ENCODE measurements at places on chromosomes 11 and 22.
A peak's percentile ranks its signal among the peaks of the same experiment; 100 is the strongest.

- peak; percentile 99 for DNase-seq
These were observed 13.5 kb upstream of the B4GALNT4 start for GRCh38 chr11:355581-356458.

- no peak for DNase-seq
These were observed 6.5 kb downstream of the PDE3B start for GRCh38 chr11:14650064-14650463.

- DNase-seq, result no peak
These were observed 15.3 kb downstream of the TUG1 start for GRCh38 chr22:30984317-30984716.

DNA sequence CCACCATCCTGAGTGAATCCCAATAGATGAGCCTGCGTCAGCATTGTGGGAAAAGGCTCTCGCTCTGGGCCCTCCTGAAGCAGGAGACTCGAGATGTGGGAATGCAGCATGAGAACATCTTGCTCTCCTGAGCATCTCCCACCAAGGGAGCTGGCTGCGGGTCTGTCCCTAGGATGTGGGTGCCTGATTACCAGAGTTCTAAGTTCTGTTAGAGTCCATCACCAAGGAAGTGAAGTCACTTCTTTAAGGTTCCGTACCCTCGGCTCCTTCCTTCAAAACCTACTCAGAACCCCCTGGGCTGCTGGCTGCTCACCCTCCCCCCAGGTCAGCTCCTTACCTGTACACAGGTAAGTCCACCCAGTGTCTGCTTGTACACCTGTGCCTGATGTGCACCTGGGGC, 100.5 kb upstream of the IGLL5 start:
- no peak for DNase-seq

DNA sequence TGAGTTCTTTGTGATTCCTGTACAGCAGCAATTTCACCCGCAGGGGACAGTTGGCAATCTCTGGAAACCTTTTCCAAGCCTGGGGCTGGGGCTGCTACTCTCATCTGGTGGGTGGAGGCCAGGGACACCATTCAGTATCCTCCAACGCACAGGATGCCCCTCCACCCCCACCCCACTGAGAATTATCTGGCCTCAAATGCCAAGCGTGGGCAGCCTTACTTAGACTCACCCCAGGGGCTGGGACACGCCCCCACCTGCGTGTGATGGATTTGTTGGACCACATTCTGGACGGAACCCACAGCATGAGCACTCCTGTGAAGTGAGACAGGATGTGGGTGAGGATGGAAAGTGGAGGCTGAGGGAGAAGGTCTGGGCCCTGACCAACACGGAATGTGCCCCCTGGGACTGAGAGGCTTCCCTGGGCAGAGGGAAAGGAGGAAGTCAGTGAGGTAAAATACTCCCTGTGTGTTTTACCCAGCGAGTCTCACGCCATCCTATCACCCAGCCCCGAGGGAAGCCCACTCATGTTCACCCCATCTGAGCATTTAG, 13.7 kb downstream of the RASD2 start:
- no peak for DNase-seq

DNA sequence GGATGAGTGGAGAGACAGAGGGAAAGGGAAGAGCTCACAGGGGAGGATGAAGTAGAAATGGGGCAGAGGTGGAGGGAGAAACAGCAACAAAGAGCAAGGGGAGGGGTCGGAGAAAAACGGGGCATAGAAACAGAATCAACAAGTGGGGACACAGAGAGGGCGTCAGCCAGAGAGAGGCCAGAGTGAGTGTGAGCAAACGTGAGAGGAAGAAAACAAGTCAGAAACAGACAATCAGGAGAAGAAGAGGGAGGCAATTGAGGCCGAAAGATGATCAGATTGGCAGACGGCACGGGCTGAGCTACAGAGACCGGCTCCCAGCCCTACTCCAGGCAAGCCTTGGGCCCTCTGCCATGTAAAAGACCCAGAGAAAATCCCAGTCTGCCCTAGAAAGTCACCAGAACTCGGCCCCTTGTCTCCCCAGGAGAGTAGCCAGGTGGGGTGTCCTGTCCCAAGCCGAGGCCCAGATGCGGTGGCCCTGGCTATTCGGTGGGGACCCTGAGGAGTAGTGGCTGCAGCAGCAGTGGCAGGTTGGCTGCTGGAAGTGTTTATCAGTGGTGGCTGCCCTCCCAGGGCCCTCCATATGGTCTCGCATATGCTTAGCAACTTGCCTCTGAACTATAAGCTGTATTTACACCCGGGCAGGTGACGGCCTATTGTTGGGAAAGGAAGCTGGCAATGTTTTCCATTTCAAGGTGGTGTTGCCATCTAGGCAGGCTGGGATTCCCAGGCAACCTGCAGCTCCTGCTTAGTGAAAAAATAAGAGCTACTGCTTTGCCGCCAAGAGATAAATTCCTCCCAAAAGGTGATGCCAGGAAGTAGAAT, 14.8 kb upstream of the TSPAN18 start:
- DNase-seq, result peak; percentile 31

DNA sequence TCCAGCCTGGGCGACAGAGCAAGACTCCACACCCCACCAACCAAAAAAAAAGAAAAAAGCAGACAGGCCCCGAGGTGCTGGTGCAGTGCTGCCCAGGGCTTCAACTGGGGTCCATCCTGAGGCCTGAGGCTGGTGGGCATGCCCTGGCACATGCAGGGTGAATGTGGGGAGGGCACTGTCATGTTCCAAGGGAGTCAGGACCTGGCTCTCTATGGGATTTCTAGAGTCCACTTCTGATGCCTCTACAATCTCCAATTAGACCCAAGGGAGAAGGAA, 10.1 kb downstream of the CENPM start:
- DNase-seq, result no peak

DNA sequence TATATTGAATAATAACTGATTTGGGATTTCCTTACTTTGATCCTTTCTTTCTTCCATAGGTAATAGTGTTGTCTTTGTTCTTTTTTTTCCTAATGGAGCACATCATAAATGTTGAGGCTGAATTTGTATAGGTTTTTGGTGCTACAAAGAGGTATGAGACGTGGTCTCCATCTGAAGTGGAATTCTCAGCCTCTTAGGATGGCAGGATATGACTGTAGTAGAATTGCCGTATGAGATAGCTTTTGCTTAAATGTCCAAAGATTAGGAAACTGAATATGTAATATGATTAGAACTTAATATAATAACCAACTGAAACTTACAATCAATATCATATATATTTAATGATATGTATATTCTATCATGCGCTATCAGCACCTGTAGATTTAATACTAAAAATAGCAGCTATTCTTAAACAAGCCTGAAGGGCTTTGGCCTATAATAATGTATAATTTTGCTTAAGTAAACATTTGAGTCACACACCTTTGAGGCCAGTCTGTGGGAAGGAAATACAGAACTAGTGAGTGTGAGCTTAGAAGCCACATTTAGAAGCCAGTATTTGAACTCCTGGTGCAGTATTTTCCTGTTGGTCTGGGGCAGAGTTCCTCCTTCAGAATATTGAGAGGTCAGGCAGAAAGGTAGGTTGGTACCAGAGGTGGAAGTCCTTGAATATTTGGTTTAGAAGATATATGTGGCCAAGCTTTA, 62.6 kb downstream of the SWAP70 start:
- DNase-seq, result no peak

DNA sequence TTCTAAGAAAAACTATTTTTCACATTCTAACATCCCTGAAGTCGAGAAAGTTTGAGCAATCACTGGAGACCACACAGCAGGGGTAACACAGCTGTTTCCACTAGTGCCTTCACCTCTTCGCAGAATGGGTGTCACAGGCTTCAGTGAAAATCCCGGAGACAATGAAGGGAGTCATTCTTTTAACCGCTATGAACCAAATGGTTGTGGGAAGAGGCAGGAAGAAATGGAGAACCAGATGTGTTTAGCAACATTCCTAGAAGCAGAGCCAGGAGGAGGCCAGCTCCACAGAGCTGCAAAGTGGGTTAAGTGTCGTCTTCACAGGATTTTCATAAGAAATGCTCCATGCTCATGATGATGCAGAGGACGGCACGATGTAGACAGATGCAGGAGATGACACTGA, 221.1 kb downstream of the LARGE1 start:
- peak; percentile 49 for DNase-seq

DNA sequence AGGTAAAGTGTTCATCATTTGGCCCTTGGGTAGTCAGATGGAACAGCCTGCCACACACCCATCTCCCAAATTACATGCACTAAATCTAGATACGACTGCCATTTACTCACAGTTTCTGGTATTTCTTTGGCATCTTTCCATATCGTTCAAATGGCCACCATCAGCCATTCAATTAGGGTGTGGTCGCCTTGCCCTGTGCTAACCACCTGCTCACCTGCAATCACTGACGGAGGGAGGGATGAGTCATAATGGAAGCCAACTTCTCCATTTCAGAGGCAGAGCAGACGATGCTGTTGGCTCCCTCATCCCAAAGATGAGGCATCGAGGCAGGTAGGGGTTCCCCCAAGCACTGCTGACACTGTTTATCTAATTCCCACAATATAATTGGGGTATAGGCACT, 14.6 kb downstream of the MS4A6A start:
- DNase-seq, result no peak

- DNase-seq, result no peak
These were observed 32.2 kb upstream of the ACCSL start for GRCh38 chr11:44015624-44016007.

DNA sequence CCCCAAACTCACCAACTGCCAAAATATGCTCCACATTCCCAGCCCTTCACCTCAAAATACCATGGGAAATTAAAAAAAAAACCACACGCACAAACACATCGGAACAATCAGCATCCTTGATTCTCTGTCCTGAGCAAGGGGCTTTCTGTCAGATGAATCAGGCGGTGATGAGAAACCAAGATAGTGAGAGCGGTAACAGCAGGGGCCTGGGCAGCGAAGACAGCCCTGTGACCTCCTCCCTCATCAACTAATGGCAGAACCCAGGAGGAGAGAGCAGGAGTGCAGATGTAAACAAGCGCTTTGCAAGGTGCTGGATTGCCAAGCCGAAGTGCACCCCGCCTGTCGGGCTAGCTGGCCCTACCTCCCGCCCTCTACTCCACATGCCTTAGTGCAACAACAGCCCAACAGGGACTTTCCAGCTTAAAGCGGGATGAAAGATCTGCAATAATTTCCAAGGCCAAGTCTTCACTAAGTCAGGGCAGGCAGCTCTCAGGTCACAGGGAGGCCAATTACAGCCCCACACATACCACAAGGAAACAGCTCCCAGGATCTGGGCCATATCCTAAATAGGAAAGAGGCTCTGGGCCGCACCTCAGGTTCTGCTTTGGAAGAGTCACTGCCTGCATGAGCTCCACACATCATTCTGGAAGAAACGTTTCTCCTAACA, 72.2 kb upstream of the BID start:
- DNase-seq, result no peak

GRCh38 chr11:76747915-76748860, 35.0 kb upstream of the TSKU start:
- DNase-seq, result no peak

GRCh38 chr11:116972691-116973090, 125.5 kb downstream of the SIK3 start:
- peak; percentile 15 for DNase-seq

GRCh38 chr22:24473284-24473683, 21.8 kb upstream of the UPB1 start:
- DNase-seq, result no peak

- no peak for DNase-seq
These were observed 82.6 kb downstream of the FAM76B start for GRCh38 chr11:95706974-95707387.

- DNase-seq, result no peak
These were observed 311.0 kb downstream of the SBF2 start for GRCh38 chr11:9982796-9983579.

- no peak for DNase-seq
These were observed at the start of gene OR8K5 for GRCh38 chr11:56160217-56160616. Gene OR8K5 (minus strand): TSS chr11:56160317. CDS start chr11:56160317, 0 bp downstream.

GRCh38 chr11:83441601-83442000, 155.4 kb upstream of the CCDC90B start:
- DNase-seq, result no peak

DNA sequence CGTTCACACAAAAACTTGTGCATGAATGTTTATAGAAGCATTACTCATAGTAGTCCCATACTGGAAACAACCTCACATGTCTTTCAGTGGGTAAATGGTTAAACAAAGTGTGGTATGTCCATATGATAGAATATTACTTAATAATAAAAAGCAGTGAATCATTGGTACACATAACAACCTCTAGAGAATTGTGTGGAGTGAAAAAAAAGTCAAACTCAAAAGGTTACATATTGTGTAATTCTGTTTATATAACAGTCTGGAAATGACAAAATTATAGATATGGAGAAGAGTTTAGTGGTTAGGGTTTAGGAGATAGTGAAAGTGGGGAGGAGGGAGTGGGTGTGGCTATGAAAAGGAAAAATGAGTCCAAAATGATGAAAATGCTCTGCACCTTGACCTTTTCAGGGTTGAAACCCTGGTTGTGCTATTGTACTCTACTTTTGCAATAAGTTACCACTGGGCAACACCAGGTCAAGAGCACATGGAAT, 243.4 kb upstream of the DDI1 start:
- no peak for DNase-seq

DNA sequence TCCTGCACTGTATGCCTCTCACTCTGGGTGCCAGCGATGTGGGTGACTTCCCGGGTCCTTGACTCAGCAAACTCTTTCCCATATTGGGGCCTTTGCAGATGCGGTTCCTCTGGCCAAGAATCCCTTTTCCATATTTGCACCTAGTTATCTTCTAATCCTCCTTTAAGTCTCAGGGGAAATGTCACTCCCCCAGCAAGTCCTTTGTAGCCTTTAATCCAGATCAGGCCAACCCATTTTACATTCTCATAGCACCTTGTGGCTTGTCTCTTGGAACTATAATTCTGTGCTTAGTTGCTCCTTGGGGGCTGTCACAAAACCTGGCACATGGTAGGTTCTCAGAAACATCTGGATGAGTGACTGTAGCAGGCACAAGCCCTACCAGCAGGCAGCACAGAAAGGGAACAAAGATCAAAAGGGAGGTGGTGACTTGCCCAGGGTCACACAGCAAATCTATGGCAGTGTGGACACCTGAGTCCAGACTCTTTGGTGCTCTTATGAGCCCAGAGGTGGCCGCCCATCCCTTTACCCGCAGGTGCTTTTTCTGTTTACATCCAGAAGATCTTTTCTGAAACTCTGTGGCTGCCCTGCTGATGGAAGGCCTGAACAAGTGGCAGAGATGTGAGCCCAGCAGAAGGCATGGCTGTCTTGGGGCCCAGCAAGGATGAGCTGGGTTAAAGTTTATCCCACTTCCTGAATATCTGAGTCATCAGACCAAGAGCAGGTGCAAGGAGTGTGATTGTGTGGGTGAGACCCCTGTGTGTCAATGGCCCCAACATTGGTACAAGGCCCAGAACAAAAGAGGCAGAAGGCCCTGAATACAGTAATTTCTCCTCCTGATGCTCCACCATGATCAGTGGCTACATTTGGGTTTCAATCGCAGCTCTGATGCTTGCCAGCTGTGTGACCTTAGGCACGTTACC, 78.6 kb upstream of the GRK3 start:
- DNase-seq, result no peak

- DNase-seq, result no peak
These were observed 16.9 kb upstream of the RELT start for GRCh38 chr11:73359341-73359740.

Measured in lung (tissue), 17 donors.